ENCODE measurements at places on chromosomes 1 and 21.

GRCh38 chr1:77672374-77672773, 10.1 kb downstream of the ZZZ3 start:
- no peak for DNase-seq

DNA sequence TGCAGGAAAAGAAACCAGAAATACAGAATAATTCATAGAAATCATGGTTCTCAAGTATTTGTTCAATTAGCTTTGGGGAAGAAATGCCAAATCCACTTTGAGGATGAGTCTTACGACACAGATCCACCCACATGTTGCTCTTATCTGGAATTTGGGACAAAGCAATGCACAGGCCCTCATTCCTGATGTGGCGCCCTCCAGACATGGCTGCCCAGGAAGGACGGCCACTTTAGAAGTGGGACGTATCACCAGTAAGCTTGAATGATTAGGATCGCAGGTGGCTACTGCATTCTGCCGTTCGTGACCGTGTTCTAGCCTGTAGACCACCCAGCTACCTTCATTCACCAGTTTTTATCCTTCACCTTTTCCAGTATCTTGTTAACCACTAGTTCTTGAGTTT, 20.1 kb upstream of the NCMAP start:
- no peak for DNase-seq

DNA sequence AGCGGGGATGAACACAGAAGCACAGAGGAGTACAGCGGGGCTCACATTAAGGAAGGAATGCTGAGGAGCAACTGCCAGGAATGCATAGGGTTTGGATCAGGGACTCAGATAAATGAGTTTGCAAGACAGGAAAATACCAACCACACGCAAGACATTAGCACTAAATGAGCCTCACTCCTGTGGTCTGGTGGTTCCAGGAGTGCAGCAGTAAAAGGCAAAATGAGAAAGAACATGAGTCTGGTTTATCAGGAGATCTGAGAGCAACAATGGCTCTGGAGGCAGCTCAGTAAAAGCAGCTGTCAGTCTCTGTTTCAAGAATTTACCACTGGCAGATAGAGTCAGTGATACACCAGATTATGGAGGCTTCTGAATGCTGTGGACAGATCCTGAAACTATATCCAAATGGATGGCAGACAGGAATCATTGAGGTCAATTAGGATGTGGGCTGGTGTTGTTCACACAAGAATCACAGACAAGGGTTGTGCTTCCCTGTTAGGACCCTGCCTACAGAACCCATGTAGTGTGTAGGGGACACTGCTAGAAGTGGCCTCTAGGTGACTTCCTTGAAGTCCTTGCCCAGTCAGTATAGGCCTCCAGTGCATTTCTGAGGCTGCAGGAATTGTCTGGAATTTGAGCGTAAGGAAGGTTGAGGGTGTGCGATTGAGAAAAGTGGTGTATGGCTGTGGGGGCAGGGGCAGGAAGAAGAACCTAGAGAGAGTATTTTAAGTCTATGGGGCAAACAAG, 50.3 kb downstream of the CASQ2 start:
- DNase-seq, result no peak

- DNase-seq, result no peak
Observed at GRCh38 chr1:246680190-246680589, 44.0 kb upstream of the SCCPDH start.

GRCh38 chr1:245682638-245683628, 528.1 kb downstream of the KIF26B start:
- no peak for DNase-seq

DNA sequence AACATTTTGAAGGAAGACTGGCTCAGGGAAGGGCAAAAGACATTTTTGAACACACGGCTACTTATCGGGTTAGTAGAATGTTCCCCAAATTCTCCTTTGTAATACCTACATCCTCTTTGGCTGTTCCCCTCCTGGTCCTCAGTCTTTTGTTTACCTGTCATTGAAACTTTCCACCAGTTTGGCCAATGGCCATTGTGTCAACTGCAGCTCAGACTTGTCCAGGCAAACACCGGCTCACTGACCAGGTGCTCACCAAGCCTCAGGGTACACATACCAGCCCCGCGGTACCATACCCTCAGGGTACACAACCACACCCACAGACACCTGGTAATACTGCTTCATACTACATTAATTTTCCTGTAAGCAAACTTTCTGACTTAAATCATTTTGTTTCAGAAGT, 84.8 kb upstream of the ZNF648 start:
- no peak for DNase-seq

GRCh38 chr1:110464340-110464739, 13.4 kb downstream of the PROK1 start:
- no peak for DNase-seq

DNA sequence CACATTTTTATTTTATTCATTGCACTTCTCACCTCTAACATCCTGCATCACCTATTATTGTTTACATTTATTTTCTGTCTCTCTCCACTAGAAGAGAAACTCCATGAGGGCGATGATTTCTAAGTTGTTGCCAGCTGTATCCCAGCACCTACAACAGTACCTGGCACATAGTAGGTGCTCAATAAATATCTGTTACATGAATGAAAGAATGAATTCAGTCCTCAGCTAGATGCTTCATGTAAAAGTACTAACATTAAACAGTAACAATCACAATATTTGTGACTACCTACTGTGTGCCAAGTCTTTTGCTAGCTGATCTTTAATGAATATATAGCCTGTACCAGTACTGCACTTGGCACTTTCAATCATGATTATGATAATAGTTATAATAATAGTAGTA, 3.0 kb downstream of the TAS1R2 start:
- DNase-seq, result no peak

- no peak for DNase-seq
Observed at GRCh38 chr1:69738458-69739250, 170.9 kb downstream of the LRRC7 start.

- DNase-seq, result no peak
Observed at GRCh38 chr21:15592271-15592860, 137.4 kb upstream of the USP25 start.

GRCh38 chr1:34199927-34200326, 23.2 kb downstream of the C1orf94 start:
- no peak for DNase-seq

- DNase-seq, result no peak
Observed at GRCh38 chr1:4174291-4175200, 274.5 kb upstream of the C1orf174 start.

DNA sequence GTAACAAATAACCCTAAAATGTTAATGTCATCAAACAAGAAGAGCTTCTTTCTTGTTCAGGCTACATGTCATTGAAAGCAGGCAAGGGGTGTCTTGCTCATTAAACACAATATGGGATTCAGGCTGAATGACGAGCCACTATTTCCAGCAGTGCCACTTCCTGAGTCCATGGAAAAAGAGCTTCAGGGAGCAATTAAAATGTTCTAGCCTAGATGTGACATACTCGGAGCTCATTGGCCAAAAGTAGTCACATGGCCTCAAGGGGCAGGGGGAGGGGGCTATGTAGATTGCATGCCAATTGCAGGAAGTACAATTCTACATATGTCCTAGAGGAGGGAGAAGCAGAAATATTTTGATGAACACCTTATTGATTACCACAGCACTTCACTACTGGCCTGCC, 685.3 kb upstream of the ADGRL2 start:
- DNase-seq, result no peak

DNA sequence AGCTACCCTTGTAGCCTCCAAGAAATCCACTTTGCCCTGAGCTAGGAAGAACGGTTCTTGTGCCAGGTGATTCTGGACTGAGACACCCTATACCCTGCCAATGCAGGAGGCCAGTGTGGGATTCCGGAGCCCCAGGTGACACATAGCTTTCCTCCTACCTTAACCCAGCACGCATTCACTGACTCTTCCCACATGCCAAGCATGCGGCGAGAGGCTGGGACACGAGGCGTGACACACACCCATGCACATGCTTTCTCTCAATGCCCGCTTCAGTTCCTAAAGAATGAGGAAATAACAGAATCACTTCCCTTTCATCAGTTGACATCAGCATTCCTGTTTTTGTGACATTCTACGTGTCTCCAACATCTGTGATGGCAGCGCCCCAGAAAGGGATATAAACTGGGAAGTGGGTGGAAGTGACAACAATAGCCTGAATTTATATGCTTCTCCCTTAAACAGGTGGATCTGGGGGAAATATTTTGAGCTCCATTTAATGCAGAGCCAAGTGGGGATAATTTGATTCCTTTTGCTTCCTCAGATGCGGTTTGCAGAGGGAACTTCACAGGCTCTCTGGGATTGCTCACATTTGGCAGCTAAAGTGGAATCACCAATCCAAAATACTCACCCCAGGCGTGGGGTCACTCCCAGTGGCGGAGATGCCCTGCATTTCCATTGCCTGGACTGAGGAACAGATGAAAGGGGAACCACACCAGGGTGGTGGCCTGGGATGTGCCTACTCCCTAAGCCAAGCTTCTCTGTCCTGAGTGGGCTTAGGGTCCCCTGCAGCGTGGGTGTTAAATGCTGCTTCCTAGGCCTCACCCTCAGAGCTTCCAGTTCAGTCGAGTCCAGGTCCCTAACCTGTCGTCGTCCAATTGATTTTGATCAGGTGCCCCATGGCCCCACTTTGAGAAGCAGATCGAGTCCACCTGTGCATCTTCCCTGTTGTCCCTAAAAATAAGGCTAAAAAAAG, 445.1 kb downstream of the SIPA1L2 start:
- no peak for DNase-seq

GRCh38 chr1:159669338-159669737, 45.1 kb downstream of the CRP start:
- no peak for DNase-seq

DNA sequence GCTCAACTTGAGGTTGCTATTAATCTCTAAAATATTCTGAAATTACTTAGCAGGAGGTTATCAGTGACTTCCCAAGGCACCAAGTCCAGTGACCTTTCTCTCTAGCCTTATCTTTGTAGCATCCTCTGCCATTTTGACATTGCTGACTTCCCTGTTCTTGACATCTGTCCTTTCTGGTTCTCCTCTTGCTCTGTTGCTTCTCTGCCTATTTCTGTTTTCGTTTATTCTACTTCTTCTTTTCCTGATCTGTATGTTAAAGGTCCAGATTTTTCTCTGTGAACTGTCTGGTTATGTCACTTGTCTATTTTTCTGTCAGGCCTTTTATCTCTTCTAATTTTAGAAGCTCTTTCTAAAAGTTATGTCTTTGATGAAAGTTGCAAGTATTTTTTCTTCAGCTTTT, 178.8 kb downstream of the VPS13D start:
- no peak for DNase-seq

DNA sequence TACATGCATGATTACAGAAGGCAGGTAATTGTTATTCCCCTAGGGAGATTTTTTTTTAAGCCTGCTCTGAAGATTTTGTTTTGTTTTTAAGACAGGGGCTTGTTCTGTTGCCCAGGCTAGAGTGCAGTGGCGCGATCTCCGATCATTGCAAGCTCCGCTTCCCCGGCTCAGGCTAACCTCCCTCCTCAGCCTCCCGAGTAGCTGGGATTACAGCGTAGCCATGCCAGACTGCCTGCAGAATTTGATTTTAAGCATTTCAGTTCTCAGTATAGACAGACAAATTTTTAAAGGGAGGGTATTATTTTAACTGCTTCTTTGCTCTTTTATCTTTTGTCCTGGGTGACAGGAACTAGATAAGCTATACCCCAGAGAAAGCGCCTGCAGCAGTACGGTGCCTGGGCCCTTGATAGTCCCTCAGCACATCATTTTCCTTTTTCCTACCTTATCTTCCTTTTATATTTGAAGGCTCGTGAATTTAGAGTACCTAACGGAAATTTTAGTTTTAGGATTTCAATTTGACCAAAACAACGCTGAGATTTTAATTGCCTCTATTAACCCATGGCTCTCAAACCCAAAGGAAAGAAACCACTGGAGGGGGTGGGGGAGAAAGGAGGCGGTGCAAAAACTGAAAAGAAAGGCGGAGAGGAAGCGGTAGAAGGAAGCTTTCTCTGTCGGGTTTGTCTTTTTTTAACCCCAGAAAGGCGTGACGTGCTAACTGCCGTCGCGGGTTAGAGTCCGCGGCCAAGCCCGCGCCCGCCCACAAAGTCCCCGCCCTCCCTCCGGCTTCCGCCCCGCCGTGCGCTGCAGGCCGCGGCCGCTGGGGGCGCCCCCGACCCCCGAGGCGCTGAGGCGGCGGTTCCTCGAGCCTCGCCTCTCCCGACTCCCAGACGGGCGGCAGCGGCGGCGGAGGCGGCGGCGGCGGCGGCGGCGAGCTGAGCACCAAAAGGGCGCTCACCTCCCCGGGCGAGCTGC, at the start of gene EEIG2:
Gene EEIG2 (plus strand): TSS at position 886 of the 972 bp plus-strand sequence. CDS start 329 bp downstream, outside the sequence.
- no peak for DNase-seq

DNA sequence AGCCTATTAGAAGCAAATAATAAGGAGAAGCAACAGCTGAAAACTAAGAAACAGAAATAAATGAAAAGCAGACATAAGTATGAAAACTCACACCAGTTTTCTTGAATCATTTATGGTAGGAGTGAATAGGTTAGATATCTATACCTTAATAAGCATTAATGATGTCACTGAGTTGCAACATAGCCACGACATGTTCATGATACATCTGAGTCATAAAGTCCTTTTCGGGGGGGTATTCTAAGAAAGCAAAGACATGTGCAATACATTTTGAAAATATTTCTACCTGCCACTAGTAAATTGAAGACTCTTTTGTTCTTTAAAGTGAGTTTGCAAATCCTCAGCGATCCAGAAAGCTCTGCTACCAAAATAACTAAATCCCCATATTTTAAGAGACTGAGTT, 7.2 kb downstream of the CD34 start:
- no peak for DNase-seq

DNA sequence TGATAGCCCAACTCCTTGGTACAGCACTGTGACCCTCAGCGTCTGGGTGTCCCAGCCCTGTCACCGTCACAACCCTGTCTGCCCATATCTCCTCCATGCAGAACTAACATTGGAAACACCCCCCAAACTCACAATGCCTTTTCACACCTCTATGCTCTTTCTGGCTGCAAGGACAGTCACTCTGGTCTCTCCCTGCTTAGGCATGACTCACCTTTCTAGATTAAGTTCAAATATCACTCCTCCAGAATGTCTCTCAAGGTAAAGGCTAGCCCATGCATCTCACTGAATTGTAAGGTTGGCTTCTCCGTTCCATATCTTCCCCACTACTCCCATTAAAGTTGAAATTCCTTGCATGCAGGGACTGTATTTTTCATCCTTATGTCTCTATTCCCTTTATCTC, 17.0 kb upstream of the CAPN8 start:
- no peak for DNase-seq

- no peak for DNase-seq
Observed at GRCh38 chr1:12244078-12244477, 14.2 kb downstream of the VPS13D start.

GRCh38 chr1:97764991-97765390, 155.8 kb downstream of the DPYD start:
- DNase-seq, result no peak

Data from NCI-H2081 treated with DMSO at 0.1 percent for 48 hours (cell line).